ENCODE measurements at places on chromosomes 6 and 20.

DNA sequence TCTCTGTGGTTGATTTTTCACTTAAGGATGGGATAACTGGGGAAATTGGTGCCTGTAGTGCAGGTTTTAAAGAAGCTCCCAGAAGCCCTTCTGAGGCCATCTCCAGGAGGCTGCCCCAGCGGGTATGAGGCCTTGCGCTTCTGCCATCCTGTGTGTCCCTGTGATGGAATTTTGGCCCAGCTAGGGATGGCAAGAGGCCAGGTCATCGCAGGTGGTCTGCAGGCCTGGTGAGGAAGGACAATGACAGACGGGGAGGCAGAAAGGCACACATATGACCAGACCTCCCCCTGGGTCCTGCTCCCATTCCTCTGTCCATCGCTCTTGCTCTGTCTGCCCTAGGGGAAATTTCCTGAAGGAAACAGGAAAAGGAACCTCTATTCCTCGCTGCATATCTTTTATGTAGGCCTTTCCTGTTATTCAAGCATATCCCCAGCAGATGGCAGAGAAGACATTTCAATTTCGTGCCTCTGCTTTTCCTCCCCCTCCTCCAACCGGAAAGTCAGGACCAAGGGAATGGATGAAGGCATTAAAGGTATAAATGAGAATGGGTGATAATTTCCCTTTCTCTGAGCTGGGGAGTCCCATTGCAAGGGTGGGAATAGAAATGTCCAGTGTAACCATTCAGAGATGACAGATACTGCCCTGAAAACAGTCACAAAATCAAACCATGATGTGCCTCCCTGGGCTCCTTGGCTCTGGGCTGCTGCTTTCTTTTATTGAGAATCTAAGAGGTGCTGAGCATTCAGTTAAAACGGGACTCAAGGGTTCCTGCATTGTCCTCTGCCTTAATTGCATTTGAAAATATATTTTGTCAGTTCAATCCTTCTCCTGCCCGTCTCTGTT, 17.6 kb upstream of the HLA-F start:
- DNase-seq = no peak

GRCh38 chr6:154386848-154387717, 30.5 kb upstream of the IPCEF1 start:
- DNase-seq = no peak

GRCh38 chr6:159989492-159990480, 20.9 kb downstream of the IGF2R start:
- DNase-seq = no peak

GRCh38 chr6:12666886-12667285, 49.7 kb upstream of the PHACTR1 start:
- no peak for DNase-seq

DNA sequence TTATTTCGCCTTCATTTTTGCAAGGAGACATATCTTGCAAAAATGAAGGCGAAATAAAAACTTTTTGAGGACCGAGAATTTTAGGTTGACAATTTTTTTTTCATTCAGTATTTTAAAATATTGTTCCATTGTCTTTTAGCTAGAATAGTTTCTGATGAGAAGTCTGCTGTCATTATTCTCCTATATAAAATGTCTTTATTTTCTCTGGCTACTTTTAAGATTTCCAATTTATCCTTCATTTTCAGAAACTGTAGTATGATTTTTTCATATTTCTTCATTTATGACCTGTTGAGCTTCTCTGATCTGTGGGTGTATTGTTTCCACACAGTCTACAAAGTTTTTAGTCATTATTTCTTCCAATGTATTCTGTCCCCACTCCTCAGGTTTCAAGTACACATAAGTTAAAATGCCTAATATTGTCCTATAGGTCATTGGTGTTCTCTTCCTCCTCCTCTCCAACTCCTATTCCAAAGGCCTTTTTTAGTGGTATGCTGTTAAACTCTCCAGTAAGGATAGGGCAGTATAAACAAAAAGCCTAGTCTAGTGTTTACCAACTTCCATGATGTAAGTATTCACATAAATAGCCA, 15.7 kb downstream of the AHI1 start:
- no peak for DNase-seq

DNA sequence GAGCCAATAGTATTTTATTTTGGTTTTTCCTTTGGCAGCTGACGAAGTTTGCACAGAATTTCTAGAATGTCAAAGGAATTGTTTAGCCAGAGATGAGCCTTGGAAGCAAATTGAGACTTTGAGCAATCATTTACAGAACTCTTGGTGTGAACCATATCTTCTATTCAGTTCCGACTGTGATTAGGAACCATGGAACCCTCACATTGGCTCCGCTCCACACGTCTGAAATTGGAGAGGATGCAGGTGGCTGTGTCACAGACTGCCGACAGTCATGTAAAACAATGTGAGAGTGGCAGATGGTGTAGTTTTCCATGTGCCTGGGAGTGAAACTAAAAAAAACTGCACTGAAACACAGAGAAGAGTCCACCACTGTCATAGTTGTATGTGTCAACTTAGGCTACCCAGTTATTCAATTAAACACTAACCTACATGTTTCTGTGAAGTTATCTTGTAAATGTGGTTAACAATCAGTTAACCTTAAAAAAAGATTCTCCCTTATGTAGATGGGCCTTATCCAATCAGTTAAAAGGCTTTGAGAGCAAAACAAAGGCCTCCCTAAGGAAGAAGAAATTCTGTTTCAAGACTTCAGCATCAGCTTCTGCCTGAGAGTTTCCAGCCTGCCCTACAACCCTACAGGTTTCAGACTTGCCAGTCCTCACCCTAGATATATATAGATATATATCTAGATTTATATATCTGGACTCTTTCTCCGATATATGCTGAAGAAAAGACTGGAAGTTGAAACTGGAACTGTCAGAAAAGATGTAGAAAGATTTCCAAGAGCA, 3.3 kb upstream of the HMGN4 start:
- DNase-seq = no peak

DNA sequence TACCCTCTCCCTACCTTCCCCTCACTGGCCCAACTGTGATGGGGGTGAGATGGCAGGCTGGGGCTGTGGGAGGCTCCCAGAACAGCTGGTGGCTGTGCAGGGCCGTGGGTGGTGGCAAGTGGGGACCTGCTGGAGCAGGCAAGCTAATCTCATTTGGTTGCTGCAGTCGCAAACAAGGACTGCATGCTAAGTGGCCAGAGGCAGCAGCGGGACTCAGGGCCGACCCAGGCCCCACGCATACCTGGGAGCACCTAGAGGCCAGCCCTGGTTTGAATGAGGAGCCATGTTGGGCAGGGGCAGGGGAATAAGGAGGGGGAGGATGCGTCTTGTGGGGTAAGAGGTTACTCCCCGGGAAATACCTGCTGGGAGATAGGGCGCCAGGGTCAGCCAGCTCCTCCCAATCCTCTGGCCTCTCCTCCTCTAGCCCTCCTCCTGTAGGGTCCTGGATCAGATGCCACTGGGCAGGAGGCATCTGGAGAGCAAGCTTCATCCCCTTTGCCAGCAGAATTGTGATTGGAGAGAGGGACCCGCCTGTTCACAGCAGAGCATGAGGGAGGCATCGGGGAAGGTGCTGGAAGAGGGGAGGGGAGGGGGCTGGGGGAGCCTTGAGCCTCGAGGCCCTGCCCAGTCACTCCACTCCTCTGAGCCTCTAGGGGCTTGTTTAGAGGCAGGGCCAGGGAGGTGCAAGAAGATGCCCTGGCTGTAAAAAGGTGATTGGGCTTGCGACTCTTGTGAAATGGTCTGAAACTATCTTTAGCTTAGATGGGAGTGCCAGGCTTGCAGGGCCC, 24.3 kb upstream of the CDH22 start:
- DNase-seq = no peak

- no peak for DNase-seq
These were observed at the start of gene RSPO3 for GRCh38 chr6:127118298-127119101. TSS of gene RSPO3 (plus strand) at chr6:127118671. CDS start at chr6:127119193, 522 bp downstream.

- DNase-seq = no peak
These were observed 14.0 kb downstream of the HDDC2 start for GRCh38 chr6:125287718-125288117.

Data from stimulated activated CD4-positive, alpha-beta T cell treated with anti-CD3 and anti-CD28 coated beads, Interleukin-2, amount 100 ng/mL, for 4 hours (primary cell).